ENCODE measurements at places on chromosomes 12 and 14.

- peak; percentile 19 for DNase-seq
Measured at GRCh38 chr12:29241821-29242591, 92.9 kb downstream of the FAR2 start.

- DNase-seq = no peak
Measured at GRCh38 chr12:74391283-74391682, 146.4 kb upstream of the ATXN7L3B start.

- no peak for DNase-seq
Measured at GRCh38 chr12:102462795-102463465, 17.4 kb downstream of the IGF1 start.

DNA sequence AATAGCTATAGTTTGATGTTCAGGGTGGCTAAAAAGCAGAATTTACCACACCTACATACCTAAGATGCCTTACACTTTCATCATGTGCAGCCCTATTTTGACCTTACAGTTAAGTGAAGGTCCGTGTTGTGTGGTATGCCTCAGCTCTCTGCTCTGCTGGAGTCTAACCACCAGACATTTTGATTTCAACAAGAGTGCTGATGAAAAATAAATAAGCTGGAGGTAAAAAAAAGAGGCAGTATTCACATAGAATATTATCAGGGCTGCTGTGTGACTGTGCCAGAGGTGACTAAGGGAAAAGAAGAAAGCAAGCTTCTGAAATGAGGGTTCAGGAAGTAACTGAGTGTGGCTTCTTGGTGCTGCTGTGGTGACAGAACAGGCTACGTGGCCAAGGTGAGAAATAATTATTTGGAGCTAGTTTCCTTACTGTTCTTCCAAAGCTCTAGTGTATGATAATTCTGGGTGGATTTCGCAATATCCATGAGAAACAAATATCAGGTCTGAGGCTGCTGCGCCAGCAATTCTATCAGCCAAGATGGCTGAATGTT lies 188.8 kb downstream of the STXBP6 start:
- no peak for DNase-seq

GRCh38 chr12:130124605-130125244 lies 37.5 kb upstream of the FZD10 start:
- DNase-seq = no peak

- no peak for DNase-seq
Measured at GRCh38 chr12:83823386-83824045, 1089.1 kb downstream of the SLC6A15 start.

- DNase-seq = no peak
Measured at GRCh38 chr14:24398293-24398652, 530 bp upstream of the NYNRIN start.

DNA sequence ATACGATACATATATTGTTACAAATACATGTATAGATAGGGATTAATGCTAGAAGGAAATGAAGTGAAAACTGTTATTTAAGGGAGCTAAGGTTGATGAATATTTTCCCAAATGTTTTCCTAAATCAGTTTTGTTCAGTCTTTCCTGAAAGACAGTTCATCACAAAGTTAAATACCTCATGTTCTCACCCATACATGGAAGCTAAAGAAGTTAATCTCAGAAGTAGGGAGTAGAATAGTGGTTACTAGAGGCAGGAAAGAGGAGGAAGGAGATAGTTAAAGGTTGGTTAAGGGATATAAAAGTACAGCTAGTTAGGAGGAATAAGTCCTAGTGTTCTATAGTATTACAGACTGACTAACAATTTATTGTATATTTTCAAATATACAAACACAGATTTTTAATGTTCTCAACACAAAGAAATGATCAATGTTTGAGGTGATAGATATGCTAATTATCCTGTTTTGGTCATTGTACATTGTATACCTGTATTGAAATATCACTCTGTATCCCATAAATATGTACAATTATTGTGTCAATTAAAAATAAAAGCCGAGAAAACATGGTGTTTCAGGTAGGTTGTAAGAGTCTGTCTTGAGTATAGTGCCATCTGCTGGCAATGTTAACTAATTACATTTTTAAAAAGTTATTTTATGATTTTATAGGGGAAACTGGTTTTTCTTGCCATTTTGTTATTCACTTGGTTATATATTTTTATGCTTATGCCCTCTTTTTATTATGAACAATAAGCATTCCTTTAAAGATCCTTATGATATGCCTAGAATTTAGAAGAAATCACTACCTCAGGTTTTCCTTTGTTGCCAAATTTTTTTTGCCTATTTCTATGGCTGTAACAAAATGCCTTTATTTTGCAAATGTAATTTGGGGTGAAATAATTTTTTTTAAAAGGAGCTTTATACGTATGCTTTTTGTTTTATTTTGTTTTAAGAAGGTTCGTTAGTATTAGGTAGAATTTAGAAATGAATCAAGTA lies 26.9 kb downstream of the ZDHHC17 start:
- DNase-seq = no peak

- DNase-seq = no peak
Measured at GRCh38 chr12:58302487-58303011, 361.2 kb downstream of the ATP23 start.

DNA sequence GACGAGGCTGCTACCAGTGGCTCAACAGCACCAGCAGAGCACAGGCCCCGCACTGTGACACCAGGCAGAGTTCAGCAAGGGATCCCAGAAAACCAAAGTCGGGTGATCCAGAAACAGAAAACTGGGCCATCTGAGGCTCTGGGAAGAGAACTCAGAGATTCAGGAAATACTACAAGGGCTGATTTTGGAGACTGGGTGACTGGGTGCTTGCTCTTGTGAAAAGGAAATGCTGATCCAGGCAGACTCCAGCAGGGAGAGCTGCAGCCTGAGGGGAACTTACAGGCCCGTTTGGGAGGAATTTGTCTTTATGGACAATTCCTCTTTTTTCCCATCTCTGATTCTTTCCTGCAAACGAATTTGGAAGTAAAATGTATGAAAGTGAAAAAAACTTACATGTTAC lies 28.2 kb downstream of the FOXN3 start:
- DNase-seq = no peak

GRCh38 chr12:109310247-109311125 lies 1.4 kb upstream of the FOXN4 start:
- no peak for DNase-seq

DNA sequence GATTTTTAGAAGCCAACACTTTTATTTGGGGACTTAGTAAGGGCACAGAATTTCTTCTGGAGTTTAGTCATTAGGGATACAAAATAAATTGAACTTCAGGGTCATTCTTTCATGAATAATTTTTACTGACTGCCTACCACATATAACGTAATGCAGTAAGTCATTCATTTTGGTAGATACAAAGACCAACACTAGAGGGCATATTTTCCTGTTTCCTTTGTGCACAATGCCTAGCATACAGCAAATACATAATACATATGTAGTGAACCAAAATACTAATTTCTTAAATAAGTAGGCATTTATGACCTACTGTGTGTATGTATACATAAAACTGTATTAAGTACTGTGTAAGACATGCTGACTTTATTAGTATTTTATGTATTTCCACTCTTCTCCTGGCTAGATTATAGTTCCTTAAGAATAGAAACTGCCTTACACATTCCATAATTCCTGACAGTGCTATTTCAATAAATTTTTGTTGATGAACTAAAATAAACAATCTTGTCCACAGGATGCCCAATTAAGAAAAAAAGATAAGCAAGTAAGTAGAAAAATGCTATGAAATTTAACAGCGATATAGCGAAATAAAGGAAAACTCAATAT lies 47.9 kb downstream of the PPP1R12A start:
- DNase-seq = no peak

DNA sequence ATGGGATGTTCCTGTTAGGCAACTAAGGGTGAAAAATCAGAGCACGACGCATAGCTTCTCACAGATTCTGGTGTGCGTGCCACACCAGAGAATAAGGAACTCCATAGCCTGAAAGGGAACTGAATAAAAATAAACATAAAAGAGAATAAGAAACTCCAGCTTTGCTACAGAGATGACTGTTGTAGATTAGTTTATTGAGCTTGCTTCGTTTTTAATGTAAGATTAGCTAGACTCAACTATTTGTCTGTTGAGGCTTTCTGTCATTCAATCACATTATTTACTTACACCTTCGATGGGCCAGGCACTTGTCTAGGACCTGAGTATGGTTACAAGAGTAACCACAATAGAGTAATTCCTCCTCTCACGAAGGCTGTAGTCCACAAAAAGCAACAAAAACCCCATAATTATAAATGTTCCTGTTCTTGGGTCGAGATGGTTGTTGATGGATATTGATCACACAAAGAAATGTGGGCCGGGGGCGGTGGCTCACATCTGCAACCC lies 807 bp upstream of the ZCCHC8 start:
- no peak for DNase-seq

DNA sequence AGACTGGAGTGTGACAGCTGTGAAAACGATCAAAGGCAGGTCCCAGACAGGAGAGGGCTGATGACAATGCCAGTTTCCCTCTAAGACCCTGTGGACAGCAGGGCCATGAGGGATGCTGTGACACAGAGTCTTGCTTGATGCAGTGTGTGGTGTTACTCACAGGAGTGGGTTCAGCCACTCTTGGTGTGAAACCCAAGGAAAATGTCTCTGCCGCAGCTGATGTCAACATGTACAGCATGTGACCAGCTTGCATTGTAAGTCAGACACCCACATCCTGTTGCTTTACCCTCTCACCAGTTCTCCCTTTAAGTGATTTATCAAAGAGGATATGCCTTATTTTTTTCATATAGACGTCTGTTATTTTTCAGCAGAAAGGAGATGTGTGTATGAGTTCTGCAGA lies 268.6 kb downstream of the BTG1 start:
- DNase-seq = no peak

GRCh38 chr12:109053382-109054123 lies 1.2 kb downstream of the USP30 start:
- DNase-seq = no peak
